ENCODE measurements at places on chromosomes 1 and 21.
A peak's percentile ranks its signal among the peaks of the same experiment; 100 is the strongest.

DNA sequence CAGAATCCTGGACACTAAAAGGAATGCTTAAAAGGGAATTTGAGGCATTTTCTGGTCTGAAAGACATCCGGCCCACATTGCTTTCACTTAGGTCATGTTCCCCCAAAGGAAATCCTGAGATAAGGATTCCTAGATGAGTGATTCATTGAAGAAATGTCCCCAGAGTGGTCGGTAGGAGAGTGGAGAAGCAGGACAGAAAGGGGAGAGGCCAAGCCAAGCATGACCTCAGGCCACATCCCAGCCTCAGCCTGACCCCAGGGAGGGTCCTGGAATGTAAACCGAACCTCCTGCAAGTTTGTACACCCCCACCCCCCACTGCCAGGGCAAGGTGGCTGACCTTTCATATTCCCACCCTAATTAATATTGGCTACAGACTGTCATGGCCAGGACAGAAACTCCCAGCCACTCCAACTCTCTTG lies 16.6 kb downstream of the HIVEP3 start:
- DNase-seq = no peak

DNA sequence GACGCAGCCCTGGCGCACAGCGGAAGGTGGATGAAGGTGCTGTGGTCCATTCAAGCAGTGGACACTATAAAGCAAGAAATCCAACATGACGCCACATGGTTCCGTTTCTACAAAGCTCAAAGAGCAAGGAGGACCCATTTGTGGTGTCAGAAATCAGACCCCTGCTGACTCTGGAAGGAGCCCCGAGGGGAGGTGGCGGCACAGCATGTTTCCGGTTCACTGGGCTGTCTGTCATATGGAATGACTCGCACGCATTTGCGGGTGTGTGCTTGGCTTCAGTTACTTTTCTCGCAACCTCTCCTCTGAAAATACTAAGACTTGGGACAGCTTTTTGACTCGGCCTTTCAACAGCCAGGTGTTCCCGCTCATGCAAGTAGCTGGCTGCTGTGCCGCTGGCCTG lies 29.1 kb upstream of the LRRC47 start:
- DNase-seq = no peak

GRCh38 chr21:38263493-38263892 lies 6.7 kb downstream of the KCNJ15 start:
- no peak for DNase-seq

DNA sequence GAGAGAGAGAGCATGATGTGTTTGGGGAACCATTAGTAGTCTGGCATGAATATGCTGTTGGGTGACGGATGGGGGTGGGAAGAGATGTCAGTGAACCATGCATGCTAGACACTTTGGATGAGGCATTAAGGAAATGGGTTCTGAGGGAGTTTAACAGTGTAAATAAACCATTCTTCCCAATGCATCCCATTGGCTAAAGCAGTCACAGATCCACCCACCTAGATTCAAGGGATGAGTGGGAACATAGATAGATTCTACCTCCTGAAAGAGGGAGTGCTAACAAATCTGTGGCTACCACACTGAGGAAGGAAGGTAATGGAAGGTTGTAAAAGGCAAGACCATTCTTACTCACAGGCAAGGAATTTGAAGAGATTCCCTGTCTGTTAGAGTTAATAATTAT lies 129.8 kb upstream of the CACNA1E start:
- no peak for DNase-seq

GRCh38 chr1:159015440-159015909 lies 5.8 kb downstream of the IFI16 start:
- DNase-seq = no peak

- DNase-seq = no peak
Measured at GRCh38 chr21:45590246-45590725, 48.0 kb upstream of the SLC19A1 start.

DNA sequence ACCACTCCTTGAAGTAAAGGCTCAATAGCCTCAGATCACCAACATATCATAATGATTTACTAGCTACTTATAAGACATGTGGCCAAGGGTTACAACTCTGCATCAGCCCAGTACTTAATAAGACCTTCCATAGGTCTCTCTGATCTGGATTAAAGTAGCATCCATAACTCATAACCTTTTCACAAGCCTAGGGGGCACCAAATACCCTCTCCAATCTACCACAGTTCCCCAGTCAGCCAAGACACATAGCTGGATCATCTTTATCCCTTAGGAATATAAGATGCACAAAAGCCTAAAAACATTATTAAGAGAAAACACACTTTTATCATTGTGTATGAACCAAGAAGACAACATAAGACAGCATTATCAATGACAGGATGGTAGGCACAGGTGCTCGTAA lies 22.1 kb downstream of the SSX2IP start:
- DNase-seq = no peak

DNA sequence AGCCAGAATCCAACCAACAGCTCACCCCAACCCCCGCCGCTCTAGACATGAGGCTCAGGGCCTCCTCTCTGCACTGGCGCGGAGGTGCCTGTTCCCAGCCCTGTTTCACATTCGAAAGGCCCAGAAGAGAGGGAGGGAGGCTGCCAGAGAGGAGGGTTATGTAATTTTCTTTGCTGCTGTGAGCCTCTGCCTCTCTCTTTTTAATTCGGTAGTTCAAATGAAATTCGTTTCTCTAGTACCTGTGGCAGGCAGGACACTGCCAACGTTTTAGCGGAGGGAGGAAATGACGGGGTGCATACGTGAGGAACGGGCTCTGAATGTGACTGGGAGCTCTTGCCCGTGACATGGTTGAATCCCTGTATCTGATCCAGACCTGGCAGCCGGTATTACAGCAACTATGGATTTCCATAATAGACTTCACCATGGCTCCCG lies 9.4 kb downstream of the PRDM16 start:
- no peak for DNase-seq

GRCh38 chr1:35935442-35936388 lies 4.8 kb downstream of the AGO3 start:
- no peak for DNase-seq

DNA sequence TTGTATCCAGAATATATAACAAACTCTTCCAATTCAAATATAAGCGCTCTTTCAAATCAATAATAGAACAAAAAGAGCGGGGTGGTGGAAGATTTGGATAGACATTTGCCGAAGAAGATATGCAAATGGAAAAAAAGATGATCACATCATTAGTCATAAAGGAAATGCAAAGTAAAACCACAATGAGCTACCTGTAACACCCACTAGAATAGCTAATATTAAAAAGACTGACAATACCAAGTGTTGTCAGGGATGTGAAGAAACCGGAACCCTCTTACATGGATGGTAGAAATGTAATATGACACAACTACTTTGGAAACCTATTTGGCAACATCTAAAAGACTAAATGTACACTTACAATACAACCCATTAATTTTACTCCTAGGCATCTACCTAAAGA lies 5.7 kb upstream of the TRAF5 start:
- DNase-seq = no peak

DNA sequence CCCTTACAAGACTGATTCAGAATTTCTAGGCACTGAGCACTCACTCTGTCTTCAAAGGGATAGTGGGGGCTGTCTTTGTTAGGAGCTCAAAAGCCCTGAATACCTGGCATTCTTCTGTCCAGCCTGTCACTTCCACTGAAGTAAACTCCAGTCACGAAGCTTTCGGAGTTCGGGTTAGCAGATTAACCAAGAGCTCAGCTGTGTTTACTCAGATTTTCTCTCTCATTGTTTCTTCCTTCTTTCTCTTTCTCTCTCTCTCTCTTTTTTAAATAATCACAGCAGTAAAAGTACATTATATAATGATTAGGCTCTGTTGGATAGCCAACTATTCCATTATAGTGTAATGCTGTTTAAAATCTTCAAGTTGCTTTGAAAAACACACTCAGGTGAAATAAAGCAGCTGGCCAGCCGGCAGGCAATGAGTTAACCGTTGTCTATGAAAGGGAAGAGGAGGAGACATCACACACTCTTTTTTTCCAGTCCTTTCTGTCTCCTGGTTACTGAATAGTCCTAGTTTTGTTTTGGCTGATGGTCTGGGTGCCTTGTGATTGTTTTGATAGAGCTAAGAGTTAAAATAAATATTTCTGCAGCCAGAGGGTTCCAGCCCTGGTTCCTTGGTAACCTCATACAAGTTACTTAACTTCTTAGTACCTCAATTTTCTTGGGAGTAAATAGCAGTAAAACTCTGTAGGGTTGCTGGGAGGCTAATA lies 89.8 kb downstream of the ADSS2 start:
- peak; percentile 36 for DNase-seq

DNA sequence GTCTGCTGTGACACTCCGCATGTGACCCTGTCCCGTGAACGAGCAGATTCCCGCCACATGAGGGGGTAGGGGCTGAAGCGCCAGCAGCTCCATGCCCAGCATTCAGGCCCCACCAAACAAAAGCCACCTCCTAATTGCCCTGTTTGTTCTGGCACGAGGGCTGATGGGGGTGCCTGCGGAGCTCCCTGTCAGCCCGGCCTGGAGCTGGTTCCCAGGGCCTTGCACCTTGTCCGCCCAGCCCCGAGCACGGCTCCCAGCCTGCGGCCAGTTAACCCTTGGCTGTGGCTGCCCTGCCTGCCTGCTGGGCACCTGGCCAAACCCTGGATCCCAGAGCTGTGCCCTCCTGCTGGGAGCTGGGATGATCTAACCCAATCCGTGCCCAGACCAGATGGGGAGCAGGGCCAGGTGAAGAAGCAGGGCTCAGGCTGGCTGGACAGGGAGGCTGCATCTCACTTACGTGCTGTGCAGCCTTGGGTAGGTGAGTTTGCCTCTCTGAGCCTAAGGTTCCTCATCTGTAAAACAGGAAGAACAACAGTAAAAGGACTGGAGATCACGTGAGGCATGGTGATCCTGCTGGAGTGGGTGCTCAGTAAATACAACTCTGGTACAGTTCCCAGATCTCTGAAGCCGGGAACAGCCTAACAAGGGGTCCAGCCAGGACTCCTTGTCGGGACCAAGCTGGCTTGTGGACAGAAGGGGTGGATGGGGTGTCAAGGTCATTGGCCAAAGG lies 110.9 kb upstream of the IFFO2 start:
- DNase-seq = no peak

DNA sequence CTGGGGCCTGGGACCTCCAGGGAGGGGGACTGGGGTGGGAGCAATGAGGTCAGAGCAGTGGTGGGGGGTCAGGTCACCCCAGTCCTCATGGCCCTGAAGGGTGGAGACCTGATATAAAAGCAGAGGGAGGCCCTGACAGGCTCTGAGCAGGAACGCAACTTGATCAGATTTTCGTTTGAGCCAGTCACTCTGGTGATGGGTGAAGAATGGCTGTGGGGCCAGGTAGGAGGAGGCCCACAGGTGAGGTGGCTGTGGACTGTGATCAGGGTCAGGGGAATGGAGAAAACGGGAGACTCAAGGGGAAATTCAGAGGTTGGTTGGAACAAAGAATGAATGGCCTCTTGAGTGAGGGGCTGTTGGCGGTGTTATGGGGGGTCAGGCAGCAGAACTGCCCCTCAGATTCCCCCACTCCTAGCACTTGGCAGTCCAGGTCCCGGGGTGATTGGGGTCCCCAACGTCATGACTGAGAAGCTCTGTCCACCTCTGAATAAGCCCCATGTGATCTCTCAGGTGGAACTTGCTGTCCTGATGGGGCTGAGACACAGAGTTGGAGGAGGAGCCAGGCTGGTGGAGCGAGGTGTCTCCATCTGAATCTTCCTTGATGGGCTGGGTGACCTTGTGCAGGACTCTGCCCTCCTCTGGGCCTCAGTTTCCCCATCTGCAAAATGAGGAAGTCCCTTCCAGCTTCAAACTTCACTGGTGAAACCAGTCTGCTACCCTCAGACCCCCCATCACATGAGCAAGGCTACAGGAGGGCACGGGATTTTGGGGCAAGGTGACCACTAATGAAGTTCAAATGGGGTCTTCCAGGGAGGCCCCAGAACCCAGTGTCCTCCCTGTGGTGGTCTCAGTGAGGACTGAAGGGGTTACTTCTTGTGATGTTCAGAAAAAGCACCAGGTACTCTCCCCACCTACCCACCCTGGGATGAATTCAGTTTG lies 683.0 kb downstream of the MATN1 start:
- DNase-seq = no peak

- no peak for DNase-seq
Measured at GRCh38 chr1:198530953-198531352, 9.5 kb downstream of the ATP6V1G3 start.

DNA sequence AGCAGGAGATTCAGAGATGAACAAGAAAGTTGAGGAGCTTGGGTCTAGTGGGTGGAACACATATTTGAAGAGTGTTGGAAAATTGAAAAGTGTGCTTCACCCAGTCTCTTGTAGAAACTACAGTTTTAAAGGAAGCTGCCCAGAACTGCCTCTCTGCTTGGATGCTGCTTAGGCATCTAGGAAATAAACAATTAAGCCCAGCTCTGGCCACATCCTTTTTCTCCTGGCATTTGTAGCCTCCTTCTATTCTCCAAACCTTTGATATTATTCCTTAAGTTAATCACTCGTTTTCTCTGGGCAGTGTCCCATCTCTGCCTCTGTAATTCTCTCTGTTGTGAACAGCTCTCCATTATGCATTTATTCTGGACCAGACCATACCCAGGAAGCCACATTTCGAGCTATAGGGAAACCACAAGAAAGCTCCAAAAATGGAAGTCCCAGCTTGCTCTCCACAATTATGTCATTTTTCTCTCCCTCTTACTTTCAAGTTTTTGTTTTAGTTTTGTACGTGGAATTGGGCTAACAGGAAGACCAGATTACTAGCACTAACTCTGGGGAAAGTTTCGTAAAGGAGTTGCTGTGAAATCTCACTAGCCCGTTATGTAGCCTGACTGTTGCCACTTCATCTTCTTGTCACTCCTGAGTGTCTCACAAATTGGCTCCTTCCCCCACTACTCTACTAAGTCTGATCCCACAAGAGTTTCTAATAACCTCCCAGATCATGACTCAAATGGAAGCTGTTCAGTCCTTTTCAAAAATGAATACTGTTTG lies 102.2 kb downstream of the NTMT2 start:
- DNase-seq = no peak

DNA sequence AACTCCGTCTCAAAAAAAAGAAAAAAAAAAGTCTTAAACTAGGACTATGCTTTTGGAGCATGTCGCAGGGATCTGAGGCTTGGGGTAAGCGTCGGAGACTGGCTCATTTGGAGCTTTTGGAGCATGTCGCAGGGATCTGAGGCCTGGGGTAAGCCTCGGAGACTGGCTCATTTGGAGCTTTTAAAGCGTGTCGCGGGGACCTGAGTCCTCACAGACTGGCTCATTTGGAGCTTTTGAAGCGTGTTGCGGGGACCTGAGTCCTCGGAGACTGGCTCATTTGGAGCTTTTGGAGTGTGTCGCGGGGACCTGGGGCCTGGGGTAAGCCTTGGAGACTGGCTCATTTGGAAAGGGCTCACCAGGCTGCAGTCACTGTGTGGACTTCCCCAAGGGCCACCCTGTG lies 13.6 kb upstream of the TSPEAR start:
- no peak for DNase-seq

DNA sequence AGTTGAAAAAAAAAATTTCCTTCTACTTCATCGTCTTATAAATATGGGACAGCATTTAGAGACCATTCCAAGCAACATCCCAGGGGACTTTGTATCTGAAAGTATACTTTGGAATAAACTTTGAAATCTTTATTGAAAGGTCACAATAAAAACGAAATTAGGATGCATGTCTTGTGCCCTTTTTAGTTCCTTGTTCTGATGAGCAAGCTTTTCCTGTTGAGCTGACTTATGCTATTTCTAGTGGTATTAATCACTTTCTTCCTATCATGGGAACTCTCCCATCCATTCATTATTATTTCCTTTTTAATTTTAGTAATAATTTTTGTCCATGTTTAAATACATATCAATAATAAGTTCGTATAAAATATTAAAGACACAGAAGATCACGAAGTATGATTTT lies 4.0 kb upstream of the GBP2 start:
- no peak for DNase-seq

- no peak for DNase-seq
Measured at GRCh38 chr1:82587371-82587770, 786.6 kb downstream of the ADGRL2 start.

All from NCI-H748 treated with DMSO at 0.1 percent for 48 hours (cell line).